ENCODE measurements at places on chromosomes 11 and 22. TPM values are rescaled to one million over a fixed set of nuclear protein-coding genes. Genes with fewer than 3 reads are reported as not detected.

KRTAP5-2 gene
- not detected for total RNA-seq

ABTB2 gene
- total RNA-seq = 6.1 TPM

ADAMTS15 gene
- total RNA-seq = 3.3 TPM

ZNF70 gene
- total RNA-seq = 3.2 TPM

GAS2 gene
- 0.72 TPM for total RNA-seq

LYVE1 gene
- total RNA-seq = 29.0 TPM
